ENCODE measurements at places on chromosomes 7 and 10.

- peak; percentile 77 for DNase-seq
These were observed 174.4 kb downstream of the ST7 start for GRCh38 chr7:117127585-117128168.

DNA sequence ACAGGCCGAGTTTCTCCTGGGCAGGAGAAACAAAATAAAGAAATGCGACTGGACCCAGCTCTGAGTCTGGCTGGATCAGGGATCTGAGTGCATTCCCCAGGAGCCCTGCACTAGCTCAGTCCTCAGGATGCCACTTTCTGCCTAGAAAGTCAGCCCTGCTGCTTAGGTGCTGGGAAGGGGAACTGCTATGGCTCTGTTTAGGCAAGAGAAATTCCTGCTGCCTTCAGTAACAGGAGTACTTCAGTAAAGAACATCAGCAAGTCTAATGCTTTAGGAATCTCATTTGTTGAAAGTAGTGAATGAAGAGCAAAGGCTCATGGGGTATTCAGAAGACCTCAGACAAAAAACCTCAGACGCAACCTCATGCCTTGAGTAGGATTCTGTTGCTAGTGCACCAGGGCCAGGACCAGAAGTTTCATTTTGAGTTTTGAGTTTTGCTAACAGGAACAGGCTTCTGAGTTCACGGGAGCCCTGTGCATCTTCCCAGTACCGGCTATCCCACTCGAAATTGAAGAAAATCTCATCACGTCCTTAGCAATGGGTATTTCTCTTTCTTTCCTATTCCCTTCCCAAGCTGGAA, 170.8 kb upstream of the CDCA7L start:
- DNase-seq: no peak

- peak; percentile 55 for DNase-seq
These were observed 41.5 kb upstream of the PLEKHA1 start for GRCh38 chr10:122333037-122333436.

- peak; percentile 69 for DNase-seq
These were observed 173.5 kb downstream of the PLXNA4 start for GRCh38 chr7:132402751-132403245.

GRCh38 chr10:65684896-65685295, 1240.9 kb upstream of the LRRTM3 start:
- DNase-seq: no peak

DNA sequence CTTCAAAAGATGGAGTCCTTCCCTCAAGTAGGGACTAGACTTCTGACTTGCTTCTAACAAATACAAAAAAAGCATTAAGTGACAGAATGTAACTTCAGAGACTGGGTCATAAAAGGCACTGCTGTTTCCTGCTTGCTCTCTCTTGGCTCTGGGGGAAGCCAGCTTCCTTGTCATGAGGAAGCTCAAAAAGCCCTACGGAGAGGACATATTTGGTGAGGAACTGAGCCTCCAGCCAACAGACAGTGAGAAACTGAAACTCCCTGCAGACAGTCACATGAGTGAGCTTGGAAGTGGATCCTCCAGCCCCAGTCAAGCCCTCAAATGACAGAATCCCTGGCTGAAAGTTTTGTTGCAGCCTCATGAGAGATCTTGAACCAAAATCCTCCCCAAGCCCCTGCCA, 26.3 kb upstream of the SLC35G1 start:
- no peak for DNase-seq

DNA sequence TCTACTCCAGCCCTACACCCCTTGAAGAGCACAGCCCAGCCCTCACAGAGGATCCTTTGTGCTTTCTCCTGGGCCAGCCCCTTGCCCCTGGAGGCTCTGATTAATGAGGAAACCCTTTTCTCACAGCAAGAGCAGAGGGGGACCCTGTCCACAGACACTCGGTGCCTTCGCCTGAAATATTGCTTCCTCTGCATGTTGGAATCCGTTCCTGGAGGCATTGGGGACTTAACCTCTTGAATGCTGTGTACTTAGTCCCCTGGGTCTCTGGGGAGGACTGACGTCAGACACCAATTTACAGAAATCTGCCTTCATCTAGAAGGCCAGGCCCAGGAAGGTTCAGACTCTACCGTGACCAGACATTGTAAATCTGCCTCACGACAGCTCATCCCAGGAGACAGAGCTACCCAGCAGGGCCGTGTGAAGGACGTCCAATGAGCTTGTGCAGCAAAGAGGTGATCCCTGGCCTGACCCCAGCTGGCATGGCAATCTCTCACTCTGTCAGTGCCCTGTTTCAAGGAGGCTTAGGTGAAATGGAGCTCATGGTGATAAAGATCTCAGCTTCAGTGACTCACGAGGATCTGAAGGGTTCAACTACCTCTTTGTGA, 8.1 kb upstream of the TMEM72 start:
- DNase-seq: no peak

DNA sequence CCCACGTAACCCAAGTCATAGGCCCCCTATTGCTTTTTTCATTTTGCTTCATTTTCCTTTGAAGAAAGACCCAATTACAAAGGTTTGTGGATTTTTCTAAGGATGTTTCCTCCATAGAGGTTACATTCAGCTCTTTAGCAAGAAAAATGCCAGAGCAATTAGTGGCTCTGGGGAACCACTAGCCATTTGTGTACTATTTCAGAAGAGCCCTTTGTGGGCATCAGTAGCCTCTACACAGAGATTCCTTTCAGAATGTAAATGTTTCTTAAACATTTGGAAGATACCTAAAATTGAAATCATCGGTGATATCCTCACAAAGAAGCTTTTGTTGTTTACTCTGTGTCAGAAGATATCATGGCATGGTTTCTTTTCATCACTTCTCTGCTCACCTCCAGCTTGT, 291.0 kb upstream of the KMT2E start:
- DNase-seq: no peak

GRCh38 chr10:124728071-124728829, 15.9 kb downstream of the FAM53B start:
- peak; percentile 63 for DNase-seq
